Kidney tubule cell (primary cell): ENCODE measurements at places on chromosomes 3 and 15.

DNA sequence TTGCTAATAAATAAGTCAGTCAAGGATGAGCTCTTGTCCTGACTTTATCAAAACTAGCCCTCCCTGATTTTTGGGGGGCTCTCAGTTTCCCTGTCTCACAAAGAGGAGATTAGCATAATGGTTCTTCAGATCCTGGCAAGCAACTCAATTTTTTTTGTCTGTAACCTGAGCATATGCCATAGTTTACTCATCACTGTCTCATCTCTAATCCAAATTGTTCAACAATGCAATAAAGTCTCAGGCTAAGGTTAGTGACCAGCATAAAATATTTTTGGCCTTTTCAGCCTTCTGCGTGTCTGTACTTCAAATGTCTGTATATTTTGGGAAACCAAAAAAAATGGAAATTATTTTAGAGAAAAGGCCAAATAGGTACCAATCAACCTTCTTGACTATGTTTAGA lies 465.6 kb upstream of the TPRG1 start:
- no peak for DNase-seq

GRCh38 chr15:56619887-56620286 lies 113.4 kb downstream of the ZNF280D start:
- no peak for DNase-seq

- DNase-seq = peak; percentile 95
These were observed 55.9 kb upstream of the PHLDB2 start for GRCh38 chr3:111803123-111803593.

DNA sequence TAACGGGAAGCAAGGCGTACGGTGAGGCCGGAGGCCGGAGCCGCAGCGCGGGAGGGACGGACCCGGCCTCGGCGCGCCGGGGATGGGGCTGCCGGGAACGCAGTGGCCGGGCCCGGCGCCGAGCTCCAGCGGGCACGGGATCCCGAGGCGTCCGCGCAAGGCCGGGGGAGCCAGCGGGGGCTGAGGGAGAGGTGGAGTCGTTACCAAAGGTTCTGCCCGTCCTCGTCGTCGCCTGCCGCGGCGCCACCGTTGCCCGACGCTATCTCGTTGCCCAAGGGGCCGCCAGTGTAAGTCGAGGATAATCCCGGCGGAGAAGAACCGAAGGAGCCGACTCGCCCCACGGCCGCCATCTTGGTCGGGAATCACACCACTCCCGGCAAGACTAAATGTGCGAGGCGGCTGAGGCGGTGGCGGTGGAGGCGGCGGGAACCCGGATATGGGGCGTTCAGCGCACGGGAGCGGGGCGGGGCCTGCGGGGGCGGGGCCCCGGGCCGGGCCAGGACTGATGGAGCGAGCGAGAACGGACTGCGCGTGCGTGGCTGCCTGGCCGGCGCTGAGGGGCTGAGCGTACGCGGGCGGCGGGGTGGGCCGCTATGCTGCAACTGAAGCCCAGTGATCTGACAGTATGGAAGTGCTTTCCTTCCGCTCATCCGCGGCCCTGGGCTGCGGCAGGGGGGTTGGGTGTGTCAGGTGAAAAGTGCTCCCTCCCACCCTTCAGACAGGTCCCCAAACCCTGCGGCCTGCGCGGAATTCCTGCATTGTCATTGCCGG lies at the start of gene DYNC1LI1:
DYNC1LI1 (minus strand) TSS at position 438 of the 771 bp plus-strand sequence; CDS start at position 350, 88 bp downstream.
- peak; percentile 92 for DNase-seq

GRCh38 chr3:189646853-189647542 lies 15.8 kb downstream of the TP63 start:
- DNase-seq = no peak

DNA sequence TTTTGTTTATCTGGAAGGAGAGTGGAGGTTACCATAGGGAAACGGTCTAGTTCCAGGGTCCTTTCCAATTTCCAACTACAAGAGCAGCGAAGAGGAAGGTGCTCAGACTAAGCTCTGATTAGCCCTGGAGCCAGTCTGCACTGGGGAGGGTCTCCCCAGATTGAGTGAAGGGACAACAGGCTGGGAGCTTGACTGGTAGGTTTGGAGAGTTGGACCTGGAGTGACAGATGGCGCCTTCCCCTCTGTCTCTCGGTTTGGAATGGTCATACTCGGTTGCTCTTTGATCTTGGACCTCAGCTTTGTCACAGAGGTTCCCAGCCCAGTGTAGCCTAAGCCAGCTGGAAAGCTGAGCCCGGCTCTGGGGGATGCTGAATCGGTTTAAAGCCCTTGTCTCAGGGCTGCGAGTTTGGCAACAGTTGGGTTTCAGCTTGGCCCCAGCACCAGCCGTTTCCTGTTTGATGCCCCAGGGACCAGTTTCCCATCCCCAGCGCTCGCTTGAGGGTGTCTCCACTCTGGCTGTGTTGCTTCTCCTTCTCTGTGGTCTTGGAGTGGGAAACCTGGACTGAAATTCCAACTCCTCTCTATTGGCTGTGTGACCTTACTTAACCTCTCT lies 53.1 kb upstream of the ULK4 start:
- DNase-seq = no peak

DNA sequence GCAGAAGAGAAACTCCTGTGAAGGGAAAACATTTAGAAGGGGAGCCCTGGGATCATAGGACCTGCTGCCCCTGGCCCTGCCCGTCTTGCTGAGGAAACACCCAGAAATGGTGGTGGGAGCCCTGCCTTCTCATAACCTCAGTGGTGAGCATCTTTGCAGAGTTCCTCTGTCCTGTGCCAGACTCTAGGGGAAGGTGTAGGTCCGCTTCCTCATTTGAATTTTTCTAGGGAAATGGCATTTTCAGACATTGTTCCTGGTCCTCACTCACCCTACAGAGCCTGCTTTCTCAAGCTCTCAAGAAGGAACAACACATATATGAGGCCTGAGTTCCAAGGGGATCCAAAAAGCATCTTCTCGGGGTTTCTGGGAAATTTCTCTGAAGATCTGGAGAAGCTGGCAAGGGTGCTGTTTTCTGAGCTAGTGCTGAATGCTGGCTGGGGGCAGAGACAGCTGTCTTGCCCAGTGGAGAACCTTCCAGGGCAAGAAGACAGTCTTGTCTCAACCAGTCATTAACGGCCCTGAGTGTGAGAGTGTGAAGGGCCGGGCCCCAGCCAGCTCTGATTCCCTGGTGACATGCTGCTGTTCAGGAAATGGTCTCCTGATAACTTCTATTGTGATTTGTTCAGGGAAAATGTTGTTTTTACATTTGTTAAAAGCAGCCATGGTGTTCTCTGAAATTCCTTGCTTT lies 283.1 kb upstream of the LRRFIP2 start:
- DNase-seq = no peak

DNA sequence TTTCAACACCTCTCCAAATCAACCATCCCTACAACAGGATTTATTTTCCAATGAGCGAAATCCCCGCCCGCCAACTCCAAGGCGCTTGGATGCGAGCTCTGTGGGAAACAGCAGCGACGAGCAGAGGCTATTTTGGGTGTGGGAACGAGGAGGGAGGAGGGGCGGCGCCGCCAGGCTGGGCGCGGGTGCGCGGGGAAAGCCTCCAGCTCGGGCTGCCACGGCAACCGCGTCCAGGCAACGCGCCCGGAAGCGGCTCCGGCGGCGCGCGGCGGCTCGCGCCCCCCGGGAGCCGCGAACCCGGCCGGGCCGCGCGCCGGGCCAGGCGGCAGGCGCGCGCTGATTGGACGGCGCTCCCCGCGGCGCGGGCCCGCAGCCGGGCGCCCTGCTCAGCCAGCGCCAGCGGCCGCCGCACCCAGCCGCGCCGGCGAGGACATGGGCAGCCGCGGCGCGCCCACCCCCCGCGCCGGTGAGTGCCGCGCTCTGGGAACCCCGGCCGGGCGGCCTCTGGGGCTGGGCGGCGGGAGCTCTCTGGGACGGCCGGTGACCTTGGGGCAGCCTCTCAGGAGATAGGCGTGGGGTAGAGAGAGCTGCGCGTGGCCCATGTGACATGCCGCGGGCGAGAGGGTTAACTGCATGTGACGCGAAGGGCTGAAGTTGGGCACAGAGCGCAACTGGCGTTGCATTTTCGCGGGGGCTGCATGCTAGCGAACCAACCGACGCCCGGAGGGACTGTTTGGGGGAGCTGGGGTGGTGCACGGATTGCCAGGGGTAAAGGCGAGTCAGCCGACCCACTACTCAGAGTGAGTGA lies at the start of gene FAM81A:
FAM81A (plus strand) TSS at position 370 of the 808 bp plus-strand sequence. CDS start 20,441 bp downstream, outside the sequence.
- peak; percentile 66 for DNase-seq

DNA sequence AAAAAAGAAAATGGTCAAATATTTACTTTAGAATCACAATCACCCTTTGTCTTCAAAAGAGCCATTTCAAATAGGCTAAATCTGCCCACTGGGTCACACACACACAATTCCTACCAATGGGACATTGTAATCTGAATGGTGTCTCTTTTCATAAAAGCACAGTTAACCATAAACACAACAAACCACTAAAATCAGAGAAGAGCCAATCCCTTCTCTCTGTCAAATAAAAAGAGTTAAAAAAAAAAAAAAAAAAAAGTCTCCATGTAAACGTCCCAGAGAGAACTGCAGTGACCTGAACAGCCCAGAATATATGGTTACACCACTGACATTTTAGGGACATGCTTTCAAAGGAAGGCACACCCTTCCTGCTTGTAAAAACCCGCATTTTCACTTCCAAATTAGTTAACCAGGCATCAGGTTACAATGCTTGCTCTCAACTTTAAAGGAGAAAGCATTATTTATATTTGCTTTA lies 63.7 kb downstream of the PRICKLE2 start:
- no peak for DNase-seq

GRCh38 chr3:79159736-79160135 lies 608.1 kb downstream of the ROBO1 start:
- DNase-seq = no peak

- DNase-seq = no peak
These were observed 112.1 kb downstream of the RSL24D1 start for GRCh38 chr15:55084673-55085072.

GRCh38 chr15:90223441-90224165 lies 10.1 kb downstream of the CIB1 start:
- DNase-seq = no peak

GRCh38 chr3:11155341-11156025 lies 1.2 kb downstream of the HRH1 start:
- peak; percentile 84 for DNase-seq

DNA sequence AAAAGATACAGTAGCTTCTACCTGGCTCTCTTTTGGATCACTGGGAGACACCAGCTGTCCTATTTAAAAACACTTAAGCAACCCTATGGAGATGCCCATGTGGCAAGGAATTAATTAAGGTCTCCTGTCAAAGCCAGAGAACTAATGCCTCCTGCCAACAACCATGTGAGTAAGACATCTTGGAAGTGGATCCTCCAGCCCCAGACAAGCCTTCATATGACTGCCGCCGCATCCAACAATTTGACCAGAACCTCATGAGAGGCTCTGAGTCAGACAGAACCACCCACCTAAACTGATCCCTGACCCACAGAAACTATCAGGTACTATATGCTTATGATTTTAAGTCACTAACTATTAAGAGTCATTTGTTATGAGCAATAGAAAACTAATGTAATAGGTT lies 22.3 kb downstream of the IFT80 start:
- DNase-seq = peak; percentile 13

- peak; percentile 67 for DNase-seq
These were observed 114.2 kb downstream of the TNIK start for GRCh38 chr3:171346019-171346418.

GRCh38 chr3:140273542-140274195 lies 338.7 kb downstream of the CLSTN2 start:
- peak; percentile 45 for DNase-seq

DNA sequence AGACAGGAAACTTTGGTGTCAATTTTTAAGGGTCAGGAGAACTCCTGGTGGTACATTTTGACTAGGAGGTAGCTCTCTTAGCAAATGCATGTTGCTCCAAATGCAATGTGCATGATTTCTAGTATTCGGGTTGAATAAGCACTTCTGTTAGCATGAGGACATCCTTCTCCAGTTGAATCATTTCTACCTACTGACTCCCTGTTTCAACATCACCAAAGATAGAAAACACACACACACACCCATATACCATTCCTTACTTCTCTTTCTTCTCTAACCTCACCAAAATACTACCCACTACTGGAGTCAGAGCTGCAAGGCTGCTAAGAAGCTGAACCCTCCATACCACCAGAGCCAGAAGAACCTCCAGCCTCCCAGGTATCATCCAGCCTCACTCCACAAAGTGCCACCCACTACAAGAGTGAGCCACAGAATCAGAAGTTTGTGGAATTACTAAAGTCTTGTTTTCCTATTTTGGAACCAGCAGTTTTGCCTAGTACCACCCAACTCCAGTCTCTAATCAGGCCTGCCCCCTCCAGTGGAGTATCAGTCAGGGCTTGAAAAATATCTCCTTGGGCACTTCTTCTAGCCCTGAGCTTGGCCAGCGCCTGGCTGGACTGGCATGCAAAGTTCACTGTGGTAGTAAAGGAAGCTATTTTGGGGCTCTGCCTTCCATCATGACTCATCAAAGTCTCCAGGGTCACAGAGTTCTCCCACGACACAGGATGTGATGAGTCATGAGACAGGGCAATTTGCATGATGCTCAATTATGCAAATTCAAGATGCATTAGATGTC lies 110.3 kb downstream of the CYP19A1 start:
- peak; percentile 75 for DNase-seq

- no peak for DNase-seq
These were observed 10.0 kb downstream of the FAM98B start for GRCh38 chr15:38463893-38464292.

GRCh38 chr3:38404286-38404685 lies 49.4 kb upstream of the ACVR2B start:
- DNase-seq = no peak

DNA sequence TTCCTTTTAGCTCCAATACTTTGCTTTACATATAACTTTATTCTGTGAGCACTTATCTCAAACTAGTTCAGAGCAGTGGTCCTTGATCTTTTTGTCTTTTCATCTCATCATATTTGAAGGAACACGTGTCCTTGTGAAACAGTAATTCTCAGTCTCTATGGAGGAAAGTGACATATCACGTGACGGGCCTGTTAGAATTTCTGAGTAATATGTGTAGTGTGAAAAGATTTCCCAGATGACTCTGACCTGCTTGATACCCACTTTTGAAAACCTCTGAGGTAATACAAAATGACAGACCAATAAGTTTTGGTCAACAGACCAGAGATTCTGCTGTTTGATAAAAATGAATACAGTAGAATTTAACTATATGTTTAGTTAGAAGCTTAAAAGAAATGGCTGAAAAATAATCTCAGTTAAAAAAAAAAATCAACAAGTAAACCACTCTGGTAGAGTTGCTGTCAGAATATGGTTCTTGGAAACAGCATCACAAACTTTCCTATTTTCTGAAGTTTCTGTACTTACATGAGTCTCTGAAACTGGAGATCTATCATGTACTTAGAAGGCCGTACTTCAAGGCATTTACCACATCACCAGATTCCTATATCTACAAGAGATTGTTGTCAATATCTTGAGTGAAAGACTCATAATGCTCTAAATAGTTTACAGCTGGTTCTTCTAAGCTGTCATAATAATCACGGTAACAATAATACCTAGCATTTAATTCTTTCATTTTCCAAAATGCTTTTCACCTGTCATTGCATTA lies 590.2 kb upstream of the TBL1XR1 start:
- no peak for DNase-seq

- peak; percentile 97 for DNase-seq
These were observed 62.5 kb upstream of the LIPC start for GRCh38 chr15:58369261-58369701.

GRCh38 chr3:87503900-87504498 lies 227.6 kb upstream of the POU1F1 start:
- peak; percentile 72 for DNase-seq
